Gastroesophageal sphincter (tissue), 4 donors: ENCODE measurements at places on chromosomes 2 and 18. TPM values are rescaled to one million over a fixed set of nuclear protein-coding genes. Genes with fewer than 3 reads are reported as not detected.
A peak's percentile ranks its signal among the peaks of the same experiment; 100 is the strongest.

Gene SLC11A1
- total RNA-seq: 11.1 TPM

Gene NETO1
- not detected for total RNA-seq

DNA sequence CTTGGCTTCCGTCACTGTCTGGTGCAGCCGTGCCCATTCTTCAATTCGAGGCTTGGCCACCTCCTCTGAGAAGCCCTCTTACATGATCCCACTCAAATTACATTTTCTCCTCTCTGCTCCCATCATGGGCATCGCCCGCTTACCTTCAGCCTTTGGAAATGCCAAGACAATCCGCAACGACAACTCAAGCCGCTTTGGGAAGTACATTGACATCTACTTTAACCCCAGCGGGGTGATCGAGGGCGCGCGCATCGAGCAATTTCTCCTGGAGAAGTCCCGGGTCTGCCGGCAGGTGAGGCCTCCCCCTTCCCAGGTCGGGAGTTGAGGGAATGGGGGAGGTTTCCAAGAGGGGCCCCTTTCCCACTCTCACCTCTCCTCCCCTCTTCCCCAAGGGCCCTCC lies 38.3 kb downstream of the MYO7B start:
- ATAC-seq: no peak

GRCh38 chr2:158806941-158807340 lies 11.8 kb downstream of the DAPL1 start:
- no peak for ATAC-seq

DNA sequence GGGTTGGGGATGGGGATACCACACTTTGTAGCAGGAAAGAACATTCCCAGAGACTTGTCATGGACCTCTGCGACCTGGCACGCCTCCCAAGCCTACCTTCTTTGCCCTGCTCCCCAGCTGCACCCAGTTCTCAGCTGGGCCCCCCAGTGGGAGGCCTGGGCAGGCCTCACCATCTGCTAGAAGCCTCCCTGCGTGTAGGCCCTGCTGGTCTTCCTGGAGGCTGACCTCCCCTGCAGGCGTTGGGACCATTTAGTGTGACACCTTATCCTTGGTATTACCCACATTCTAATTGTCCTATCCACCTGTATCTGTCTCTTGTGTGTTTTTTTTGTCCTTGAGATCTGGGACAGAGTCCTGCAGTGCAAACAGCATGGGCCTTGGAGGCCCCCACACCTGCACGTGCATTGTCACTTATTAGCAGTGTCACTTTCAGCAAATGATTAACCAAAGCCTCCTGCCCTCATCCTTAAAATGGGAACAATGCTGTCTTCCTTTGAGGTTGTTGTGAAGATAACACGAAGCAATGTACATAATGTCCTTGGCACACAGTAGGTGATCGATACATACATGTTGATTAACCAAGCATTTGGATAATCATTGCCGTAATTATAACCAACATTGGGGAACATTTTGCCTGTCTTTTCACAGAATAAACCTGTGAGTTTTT lies 77.2 kb downstream of the LIPG start:
- ATAC-seq: no peak

DNA sequence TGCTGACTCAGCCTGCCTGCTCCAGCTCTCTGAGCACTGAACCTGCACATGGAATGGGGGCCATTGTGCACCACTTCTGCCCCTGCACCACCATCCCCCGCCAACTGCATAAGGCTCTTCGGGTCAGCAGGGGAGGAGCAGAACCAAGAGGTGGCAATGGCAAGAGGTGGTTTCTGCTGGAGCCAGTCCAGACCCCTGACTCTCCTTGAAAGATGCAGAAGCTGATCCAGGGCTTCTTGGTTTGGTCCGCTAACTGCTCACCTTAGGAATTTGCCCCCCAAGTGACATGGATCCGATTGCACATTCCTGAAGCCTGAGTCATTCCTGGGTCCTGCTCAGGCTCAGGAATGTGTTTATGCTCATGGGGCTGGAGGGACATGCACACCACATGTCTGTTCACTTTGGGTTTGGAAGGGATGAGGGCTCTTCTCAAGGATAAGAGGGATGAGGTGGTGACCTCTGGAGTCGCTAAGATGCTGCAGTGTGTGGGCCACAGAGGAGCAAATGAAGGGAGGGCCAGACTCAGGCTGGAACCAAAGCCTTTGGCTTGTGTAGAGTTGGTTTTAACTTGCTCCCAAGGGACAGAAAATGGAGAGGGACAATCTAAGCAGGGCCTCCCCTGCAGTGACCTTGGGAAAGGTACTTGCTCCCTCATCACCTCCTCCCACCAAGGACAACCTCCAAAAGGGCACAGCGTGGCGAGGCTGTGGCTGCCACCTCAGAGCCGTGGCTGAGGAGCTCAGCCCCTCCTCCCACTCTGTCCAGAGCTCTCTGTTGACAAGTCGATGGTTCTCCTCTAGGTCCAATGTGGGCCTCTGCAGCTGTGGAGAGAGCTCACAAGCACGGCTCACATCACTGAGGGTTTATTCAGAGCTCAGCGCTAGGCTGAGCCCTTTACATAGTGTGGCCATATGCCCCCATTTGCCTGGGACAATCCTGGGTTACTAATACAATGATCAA lies 66.2 kb downstream of the HS1BP3 start:
- ATAC-seq: peak; percentile 93
